Upper lobe of right lung (tissue), 1 donor: ENCODE measurements at places on chromosomes 6 and 20. TPM values are rescaled to one million over a fixed set of nuclear protein-coding genes. Genes with fewer than 3 reads are reported as not detected.

SNAI1 gene
- 10.6 TPM for total RNA-seq

WFDC8 gene
- total RNA-seq: not detected

ZC2HC1B gene
- not detected for total RNA-seq

CST11 gene
- not detected for total RNA-seq

OOEP gene
- 1.2 TPM for total RNA-seq

GRCh38 chr6:49082611-49083010 is 380.4 kb downstream of the MMUT start:
- DNase-seq: no peak

- no peak for DNase-seq
Measured at GRCh38 chr6:89985751-89986493, 91.7 kb downstream of the GJA10 start.

- no peak for DNase-seq
Measured at GRCh38 chr20:49344140-49344539, 66.3 kb upstream of the ZNFX1 start.

DNA sequence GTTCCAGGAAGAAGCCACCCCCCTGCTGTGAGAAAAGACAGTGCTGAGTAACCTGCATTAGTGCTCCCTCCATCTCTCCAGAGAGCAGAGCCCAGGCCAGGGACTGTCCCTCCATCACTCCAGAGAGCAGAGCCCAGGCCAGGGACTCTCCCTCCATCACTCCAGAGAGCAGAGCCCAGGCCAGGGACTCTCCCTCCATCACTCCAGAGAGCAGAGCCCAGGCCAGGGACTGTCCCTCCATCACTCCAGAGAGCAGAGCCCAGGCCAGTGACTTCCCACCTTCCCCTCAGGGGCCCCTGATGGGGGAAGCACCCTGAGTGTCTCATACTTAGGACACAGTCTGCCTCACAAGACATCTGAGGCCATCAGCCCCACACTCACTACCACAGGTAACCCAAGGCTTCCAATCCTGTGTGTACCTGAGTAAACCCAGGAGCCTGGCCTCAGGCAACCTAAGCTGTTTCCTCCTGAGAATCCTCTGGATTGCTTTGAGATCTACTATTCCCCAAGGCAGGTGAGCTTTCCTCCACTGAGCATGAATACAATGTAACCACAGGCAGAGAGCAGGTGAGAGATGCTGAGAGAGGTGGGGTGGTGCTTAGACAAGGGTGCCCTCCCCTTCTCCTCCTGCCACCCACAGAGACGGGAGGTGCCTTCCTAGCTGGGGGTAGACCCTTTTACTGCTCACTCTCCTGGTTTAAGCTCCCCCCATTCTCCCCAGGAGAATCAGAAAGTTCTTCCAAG is 4.9 kb downstream of the TBXT start:
- DNase-seq: no peak

GRCh38 chr6:583635-584034 is 73.3 kb downstream of the HUS1B start:
- no peak for DNase-seq

- DNase-seq: no peak
Measured at GRCh38 chr20:50152394-50153152, 950 bp downstream of the PEDS1 start.

DNA sequence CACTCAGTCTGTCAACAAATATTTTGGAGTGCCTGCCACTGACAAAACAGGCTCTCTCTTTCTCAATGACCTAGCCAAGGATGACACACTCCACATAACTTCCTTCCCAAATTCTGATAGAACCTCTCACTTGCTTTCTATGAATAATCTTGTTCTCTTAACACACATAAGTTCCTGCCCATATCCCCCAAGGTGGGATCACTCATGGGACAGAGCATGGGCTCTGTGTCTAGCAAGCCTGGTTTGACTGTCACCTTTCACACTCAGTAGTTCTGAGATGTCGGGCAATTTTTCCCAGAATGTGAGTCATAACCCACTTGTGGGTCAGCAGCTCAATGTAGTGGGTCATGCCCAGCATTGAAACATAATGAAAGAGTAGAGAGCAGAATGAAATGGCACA is 78.1 kb downstream of the LRFN2 start:
- DNase-seq: no peak
